ENCODE measurements at places on chromosomes 7 and 10.

- H3K4me1 ChIP-seq: no peaks in the 10 kb centered on the region
- DNase-seq: no peak
These were observed 82.4 kb upstream of the SLC13A1 start for GRCh38 chr7:123282181-123282580.

DNA sequence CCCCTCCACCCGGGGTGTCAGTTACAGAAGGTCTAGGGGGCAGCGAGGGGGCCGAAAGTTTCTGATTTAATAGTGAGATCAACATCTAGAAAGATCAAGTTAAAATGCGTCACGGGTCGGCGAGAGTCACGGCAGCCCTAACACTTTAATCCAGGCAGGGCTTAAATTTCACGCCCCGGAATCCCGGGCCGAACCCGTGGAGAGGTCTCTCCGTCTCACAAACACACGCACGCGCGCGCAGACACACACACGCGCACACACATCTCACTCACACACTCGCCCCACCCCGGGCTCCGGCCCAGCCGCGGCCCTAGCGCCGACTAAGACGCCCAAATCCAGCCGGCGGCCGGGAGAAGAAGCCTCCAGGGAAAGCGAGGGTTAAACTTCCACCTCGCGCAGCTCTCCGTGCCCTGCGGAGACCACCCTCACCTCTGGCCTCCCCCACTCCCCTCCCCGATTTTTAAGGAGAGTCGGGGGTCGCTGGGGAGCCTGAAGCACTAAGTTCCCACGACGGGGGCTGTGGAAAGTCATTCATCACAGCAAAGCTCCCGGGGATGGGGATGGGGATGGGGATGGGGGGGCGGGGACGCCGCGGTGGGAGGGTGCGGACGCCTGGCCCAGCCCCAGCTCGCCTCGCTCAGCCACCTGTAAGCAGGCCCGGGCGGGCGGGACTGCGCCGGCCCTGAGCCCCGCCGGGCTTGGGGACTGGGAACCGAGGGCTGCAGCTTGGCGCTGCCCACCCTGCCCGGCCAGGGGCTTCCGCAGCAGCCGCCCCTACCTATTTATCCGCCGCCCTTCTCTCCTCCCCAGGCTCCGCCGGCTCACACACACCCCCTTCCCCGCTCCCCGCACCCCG is 1.6 kb downstream of the PDGFA start:
- peak overlapping the region; percentile 60 for H3K4me3 ChIP-seq
- peak; percentile 38 for DNase-seq
- H3K36me3 ChIP-seq: no peaks in the 10 kb centered on the region
- peak overlapping the region; percentile 50 for H3K27ac ChIP-seq
- no peaks in the 10 kb centered on the region for H3K27me3 ChIP-seq

DNA sequence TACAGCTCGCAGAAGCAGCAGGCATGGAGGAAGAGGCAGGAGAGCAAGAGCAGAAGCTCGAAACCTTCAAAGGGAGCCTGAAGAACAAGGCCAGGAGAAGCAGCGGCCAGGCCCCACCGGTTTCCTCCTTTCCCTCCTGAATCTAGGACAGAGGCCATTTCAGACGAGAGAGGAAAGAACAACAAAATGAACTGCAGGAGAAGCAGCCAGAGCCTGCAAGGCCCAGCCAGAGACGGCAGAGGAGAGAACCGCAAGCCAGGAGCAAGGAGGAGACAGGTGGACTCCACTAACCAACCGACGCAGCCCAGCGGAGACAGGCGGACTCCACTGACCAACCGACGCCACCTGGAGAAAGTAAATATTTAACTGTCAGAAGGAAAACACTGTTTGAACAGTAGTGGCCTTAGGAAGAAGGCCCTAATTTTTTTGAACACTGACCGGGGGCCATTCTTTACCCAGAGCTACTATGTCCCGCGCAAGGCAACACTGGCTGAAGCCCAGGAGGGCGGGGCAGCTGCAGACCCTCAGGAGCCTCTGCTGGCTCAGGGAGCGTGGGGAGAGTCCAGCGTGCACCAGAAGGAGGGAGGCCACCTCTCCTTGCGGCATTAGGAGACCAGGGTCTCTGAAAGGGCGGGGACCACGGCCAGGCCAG is 559.2 kb downstream of the PTPRN2 start:
- no peaks in the 10 kb centered on the region for H3K27me3 ChIP-seq
- no peaks in the 10 kb centered on the region for H3K36me3 ChIP-seq
- H3K27ac ChIP-seq: no peak overlapping the region
- H3K4me1 ChIP-seq: no peaks in the 10 kb centered on the region

- H3K4me3 ChIP-seq: no peak overlapping the region
- no peaks in the 10 kb centered on the region for H3K27me3 ChIP-seq
- H3K4me1 ChIP-seq: no peaks in the 10 kb centered on the region
- H3K27ac ChIP-seq: no peak overlapping the region
- H3K36me3 ChIP-seq: no peaks in the 10 kb centered on the region
- DNase-seq: no peak
These were observed 54.4 kb downstream of the CYP2C9 start for GRCh38 chr10:94992811-94993210.

DNA sequence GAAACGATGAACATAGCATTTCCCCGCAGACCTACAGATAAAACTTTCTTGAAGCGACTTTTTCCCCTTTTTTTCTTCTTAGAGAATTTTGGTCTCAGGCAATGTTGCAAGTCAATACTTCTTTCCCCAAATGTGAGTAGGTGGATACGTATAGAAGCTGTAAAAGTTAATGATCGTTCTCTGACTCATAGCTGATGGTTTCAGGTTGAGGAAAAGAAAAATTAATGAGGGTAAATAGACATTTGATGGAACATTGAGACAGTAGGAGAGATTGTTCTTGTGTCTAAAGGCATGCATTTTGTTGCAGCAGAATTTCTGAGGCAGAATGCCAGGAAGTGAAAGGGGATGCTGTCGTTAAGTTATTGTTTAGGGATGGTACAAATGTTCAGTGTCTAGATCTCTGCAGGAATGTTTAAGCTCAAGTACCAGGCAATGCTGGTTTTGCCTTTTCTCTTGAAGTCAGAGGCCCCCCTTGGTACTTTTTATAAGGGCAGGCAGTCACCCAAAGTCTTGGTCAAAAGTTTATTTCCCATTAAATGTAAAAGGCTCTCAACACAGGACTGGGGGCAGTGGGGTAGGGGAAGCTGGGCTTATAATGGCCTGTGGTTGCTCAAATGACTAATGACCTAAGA is 9.3 kb downstream of the TCF7L2 start:
- no peaks in the 10 kb centered on the region for H3K27me3 ChIP-seq
- no peaks in the 10 kb centered on the region for H3K36me3 ChIP-seq
- H3K4me3 ChIP-seq: no peak overlapping the region
- peaks cover 23% of the 10 kb centered on the region for H3K4me1 ChIP-seq

- no peak for DNase-seq
- no peaks in the 10 kb centered on the region for H3K4me1 ChIP-seq
- H3K36me3 ChIP-seq: no peaks in the 10 kb centered on the region
- H3K4me3 ChIP-seq: no peak overlapping the region
- no peaks in the 10 kb centered on the region for H3K27me3 ChIP-seq
These were observed 187.7 kb upstream of the KLF6 start for GRCh38 chr10:3972460-3973301.

GRCh38 chr10:61175316-61175715 is 231.3 kb upstream of the RHOBTB1 start:
- H3K36me3 ChIP-seq: no peaks in the 10 kb centered on the region
- H3K27me3 ChIP-seq: no peaks in the 10 kb centered on the region
- H3K4me1 ChIP-seq: no peaks in the 10 kb centered on the region
- no peak overlapping the region for H3K4me3 ChIP-seq

DNA sequence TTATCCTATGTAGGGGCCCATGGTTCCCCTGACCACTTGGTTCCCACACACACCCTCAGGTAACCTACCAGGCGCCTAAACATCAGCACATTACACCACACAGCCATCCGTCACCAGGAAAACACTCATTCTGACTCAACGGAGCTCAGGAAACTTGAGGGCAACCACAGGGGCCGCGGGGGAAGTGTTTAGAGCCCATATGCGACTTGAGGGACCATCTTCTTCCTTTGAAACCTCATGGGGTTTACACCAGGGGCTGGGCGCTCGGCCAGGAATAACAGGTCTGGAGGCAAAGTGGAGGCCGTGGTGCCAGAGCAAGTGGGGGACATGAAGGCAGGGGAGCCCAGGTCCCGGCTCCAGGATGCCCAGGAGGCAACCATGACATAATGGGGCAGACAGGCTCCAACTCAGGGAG is 1.5 kb downstream of the STX1A start:
- no peak overlapping the region for H3K4me3 ChIP-seq
- peaks cover 25% of the 10 kb centered on the region for H3K4me1 ChIP-seq
- H3K27me3 ChIP-seq: no peaks in the 10 kb centered on the region
- H3K27ac ChIP-seq: no peak overlapping the region

- H3K27ac ChIP-seq: no peak overlapping the region
- no peaks in the 10 kb centered on the region for H3K36me3 ChIP-seq
- no peaks in the 10 kb centered on the region for H3K27me3 ChIP-seq
- no peak for DNase-seq
These were observed 4.7 kb downstream of the TMEM236 start for GRCh38 chr10:17756557-17757217.

GRCh38 chr7:122212754-122213153 is 68.7 kb upstream of the AASS start:
- H3K4me3 ChIP-seq: no peak overlapping the region
- H3K27me3 ChIP-seq: no peaks in the 10 kb centered on the region
- H3K4me1 ChIP-seq: no peaks in the 10 kb centered on the region
- no peak for DNase-seq
- no peaks in the 10 kb centered on the region for H3K36me3 ChIP-seq

- H3K4me3 ChIP-seq: no peak overlapping the region
- DNase-seq: no peak
- no peaks in the 10 kb centered on the region for H3K4me1 ChIP-seq
- no peak overlapping the region for H3K27ac ChIP-seq
- no peaks in the 10 kb centered on the region for H3K36me3 ChIP-seq
These were observed 108.0 kb downstream of the HTR5A start for GRCh38 chr7:155178096-155178495.

DNA sequence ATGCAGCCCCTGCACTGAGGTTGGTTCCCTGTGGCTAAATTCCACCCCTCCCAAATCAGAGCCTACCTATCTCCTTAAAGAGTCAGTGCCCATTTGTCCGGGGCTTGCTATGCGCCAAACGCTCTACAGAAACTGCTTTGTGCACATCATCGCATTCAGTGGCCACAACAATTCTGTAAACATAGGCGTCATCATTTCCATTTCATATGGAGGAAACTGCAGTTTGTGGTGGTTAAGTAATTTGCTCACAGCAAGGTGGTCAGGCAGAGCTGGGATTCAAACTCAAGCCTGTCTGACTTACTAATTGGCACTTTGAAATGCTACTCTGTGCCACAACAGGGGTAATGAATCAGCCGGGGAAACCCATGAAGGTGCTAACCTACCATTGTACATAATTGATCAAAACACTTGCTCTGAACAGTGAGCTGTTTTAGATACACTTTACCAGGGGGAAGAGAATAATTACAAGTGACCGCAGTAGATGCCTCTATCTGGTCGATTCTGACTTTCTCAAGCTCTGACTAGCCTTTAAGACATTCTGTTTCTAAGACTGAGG is 775.5 kb downstream of the LRMDA start:
- no peaks in the 10 kb centered on the region for H3K27me3 ChIP-seq
- H3K4me3 ChIP-seq: no peak overlapping the region
- no peak overlapping the region for H3K27ac ChIP-seq

DNA sequence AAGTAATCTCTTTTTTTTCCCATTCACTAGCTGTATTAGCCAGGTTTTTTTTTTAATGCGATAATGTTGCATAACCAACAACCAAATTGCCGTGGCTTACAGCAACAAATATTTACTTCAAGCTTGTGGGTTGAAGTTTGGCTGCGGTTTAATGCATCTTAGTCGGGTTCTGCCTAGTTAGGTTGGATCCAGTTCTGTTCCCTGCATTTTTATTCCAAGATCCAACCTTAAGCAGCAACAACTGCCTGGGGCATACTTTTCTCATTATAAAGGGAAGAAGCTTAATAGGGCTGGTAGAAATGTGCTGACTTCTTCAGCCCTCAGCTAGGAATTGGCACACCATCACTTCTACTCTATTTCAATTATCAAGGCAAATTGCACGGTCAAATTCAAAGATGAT is 1115.5 kb upstream of the AUTS2 start:
- no peak overlapping the region for H3K4me3 ChIP-seq
- no peak overlapping the region for H3K27ac ChIP-seq
- no peak for DNase-seq
- no peaks in the 10 kb centered on the region for H3K4me1 ChIP-seq
- H3K36me3 ChIP-seq: no peaks in the 10 kb centered on the region

- no peak overlapping the region for H3K4me3 ChIP-seq
- no peaks in the 10 kb centered on the region for H3K36me3 ChIP-seq
- DNase-seq: no peak
- no peaks in the 10 kb centered on the region for H3K4me1 ChIP-seq
- no peaks in the 10 kb centered on the region for H3K27me3 ChIP-seq
- no peak overlapping the region for H3K27ac ChIP-seq
These were observed 1116.2 kb downstream of the SORCS3 start for GRCh38 chr10:105757302-105757701.

DNA sequence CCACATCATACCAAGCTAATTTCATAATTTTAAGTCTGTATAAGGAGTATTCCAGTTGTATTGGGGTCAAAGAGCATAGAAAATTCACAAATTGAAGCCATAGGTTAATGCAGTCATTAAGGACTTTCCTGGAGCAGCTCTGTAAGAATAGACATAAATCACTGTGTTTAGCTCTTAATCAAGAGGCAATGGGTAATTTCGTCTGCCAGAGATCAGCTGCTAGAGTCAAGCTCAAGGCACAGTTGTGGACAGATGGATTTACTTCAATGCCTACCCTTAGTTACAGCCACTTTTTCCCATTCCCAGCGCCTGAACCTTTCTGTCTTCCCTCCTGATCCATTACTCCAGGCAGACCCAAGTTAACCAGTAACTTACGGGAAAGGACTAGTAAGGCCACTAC is 40.6 kb upstream of the AGBL3 start:
- H3K27me3 ChIP-seq: no peaks in the 10 kb centered on the region
- no peak for DNase-seq

- H3K36me3 ChIP-seq: no peaks in the 10 kb centered on the region
- H3K27me3 ChIP-seq: no peaks in the 10 kb centered on the region
- peaks cover 38% of the 10 kb centered on the region for H3K4me1 ChIP-seq
- peak; percentile 33 for DNase-seq
These were observed 11.8 kb upstream of the PDCD4 start for GRCh38 chr10:110859973-110860376.

DNA sequence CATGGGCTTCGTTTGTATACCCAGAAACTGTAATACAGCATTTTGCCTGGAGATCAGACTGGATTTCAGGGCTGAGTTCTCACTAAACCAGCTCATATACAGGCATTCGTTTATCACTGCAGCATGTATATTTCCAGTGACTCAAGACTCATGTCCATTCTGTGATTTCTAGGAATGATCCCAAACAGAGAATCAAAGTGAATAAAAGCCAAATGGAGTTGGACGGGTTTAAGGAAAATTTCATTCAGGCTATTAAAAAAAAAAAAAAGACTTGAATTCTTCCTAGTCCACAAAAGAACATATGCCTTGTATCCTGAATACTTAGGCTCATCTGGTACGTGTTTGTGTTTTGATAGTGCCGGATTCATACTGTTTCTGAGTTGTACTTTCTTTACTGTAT is 46.8 kb downstream of the TET1 start:
- H3K36me3 ChIP-seq: no peaks in the 10 kb centered on the region
- no peak for DNase-seq
- no peaks in the 10 kb centered on the region for H3K27me3 ChIP-seq
- no peak overlapping the region for H3K4me3 ChIP-seq

- DNase-seq: no peak
- H3K4me3 ChIP-seq: no peak overlapping the region
- no peaks in the 10 kb centered on the region for H3K27me3 ChIP-seq
- H3K36me3 ChIP-seq: no peaks in the 10 kb centered on the region
- H3K27ac ChIP-seq: no peak overlapping the region
These were observed 192.8 kb upstream of the PRSS58 start for GRCh38 chr7:142450695-142451094.
